ENCODE measurements at places on chromosomes 11 and 22.
A peak's percentile ranks its signal among the peaks of the same experiment; 100 is the strongest.

GRCh38 chr11:77959434-77959833 is 35.0 kb downstream of the INTS4 start:
- DNase-seq: no peak

GRCh38 chr11:28834877-28835276 is 726.7 kb downstream of the METTL15 start:
- DNase-seq: no peak

- DNase-seq: no peak
These were observed 36.4 kb downstream of the DKK3 start for GRCh38 chr11:11971906-11972547.

DNA sequence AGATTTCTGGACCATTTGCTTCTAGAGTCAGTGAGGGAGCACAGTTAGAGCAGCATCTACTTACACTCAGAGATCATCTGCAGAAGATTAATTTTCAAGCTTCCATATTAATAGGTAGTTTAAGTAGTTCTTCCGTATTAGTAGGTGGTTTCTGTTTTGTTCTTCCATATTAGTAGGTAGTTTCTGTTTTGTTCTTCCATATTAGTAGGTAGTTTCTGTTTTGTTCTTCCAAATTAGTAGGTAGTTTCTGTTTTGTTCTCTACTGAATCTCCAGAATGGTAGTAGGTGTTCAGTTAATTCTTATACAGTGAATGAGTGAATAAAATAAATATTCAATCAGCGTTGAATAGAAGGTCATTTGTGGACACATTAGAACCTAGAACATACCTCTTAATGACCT is 175.7 kb downstream of the TMEM135 start:
- no peak for DNase-seq

GRCh38 chr11:82012276-82012675 is 721.4 kb downstream of the FAM181B start:
- DNase-seq: no peak

- DNase-seq: no peak
These were observed 4.7 kb upstream of the CRKL start for GRCh38 chr22:20912494-20912893.

- DNase-seq: no peak
These were observed 2.6 kb downstream of the TH start for GRCh38 chr11:2169005-2169378.

DNA sequence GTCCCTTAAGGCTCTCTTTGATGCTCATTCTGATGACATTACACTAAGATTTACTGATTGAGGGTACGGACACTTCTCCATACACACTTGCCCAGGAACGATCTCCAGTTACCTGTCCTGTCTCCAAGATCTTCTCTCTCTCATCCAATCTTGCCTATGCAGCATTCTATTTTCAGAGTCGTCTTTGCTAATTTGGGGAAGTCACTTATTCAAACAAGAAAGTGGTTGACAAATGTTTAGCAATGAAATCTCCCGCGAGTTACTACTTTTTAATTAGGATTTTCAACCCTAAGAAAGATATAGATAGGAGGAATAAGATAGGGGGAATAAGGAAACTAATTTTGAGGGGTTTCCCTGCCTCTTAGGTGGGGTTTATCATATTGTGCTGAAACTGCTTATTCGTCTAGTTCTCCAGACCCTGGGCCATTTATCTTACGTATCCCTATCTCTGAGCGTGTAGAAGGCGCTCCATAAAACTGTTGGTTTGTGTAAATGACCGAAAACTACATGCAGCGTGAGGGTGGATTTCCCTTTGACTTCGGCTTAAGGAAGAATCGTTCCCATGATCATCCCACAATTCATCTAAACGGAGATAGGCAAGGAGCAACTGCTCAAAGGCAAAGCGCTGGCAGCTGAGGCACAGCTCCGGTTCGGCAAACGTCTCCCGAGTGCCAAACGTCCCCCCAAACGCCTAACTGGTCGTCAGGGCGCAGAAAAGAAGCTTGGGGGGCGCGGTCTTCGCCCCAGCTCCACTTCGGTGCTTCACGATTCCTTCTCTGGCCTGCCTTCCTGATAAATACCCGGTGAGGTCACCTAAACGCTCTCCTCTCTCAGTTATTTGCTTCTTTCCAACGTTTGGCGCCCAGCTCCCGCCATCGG is 804 bp downstream of the APIP start:
- DNase-seq: peak; percentile 58

DNA sequence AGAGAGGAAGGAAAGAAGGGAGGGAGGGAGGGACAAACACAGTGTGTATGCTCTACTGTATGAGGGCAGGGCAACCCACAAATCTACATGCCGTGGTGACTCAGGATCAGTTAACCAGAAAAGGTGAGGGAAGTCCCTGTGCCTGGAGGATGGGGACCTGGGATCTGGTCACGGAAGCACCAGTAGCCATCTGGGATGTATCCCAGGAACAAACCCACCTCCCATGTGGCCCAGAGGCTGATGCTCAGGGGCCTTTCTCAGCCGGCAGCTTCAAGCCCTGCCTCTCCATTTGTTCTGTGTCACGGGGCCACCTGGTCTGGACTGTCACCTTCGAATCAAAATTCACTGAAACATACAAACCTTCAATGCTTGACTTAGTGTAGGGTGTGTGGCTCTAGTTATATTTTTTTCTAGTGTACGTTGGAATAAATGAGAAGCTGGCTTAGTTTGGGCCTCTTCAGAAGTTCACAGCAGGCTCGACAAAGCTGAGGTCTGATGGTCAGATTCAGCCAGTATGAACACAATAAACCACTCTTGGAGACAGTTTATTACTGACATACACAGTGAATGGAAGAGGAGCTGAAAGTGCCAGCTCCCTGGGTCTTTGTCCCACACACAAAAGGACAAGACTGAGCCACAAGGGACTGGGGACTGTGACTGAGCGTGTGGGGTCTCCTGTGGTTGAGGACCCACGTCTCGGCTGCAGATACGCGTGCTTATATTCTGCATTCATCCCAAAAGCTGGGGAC is 23.5 kb upstream of the RTL6 start:
- DNase-seq: no peak

GRCh38 chr11:122513328-122513727 is 142.2 kb upstream of the UBASH3B start:
- peak; percentile 34 for DNase-seq

- no peak for DNase-seq
These were observed 46.5 kb downstream of the PISD start for GRCh38 chr22:31615491-31615860.

DNA sequence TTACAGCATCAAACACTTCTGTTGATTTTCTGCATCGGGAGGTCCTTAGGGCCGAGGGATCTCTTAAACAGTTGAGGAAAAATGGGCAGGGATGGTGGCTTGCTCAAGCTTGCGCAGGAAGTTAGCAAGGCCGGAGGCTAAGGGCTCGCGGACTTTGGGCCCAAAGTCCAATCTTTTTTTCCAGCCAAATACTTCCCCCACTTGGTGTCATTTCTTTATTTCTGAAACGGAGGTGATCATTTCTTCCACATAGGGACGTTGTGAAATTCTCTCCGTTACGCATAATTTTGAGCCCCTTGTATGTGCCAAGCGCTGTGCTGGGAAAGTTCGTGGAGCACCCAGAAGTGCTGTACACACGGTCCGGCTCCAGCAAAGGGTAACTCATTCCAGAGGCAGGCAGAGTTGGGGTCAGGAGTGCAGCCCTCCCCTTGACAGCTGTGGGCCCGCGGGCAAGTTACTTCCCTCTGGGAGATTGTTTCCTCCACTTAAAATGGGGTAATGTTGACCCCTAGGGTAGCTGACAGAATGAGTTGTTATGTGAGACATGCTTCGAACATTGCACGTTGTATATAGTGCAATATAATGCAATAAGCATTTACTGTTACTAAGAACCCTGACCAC is 809 bp downstream of the MIEF1 start:
- no peak for DNase-seq

DNA sequence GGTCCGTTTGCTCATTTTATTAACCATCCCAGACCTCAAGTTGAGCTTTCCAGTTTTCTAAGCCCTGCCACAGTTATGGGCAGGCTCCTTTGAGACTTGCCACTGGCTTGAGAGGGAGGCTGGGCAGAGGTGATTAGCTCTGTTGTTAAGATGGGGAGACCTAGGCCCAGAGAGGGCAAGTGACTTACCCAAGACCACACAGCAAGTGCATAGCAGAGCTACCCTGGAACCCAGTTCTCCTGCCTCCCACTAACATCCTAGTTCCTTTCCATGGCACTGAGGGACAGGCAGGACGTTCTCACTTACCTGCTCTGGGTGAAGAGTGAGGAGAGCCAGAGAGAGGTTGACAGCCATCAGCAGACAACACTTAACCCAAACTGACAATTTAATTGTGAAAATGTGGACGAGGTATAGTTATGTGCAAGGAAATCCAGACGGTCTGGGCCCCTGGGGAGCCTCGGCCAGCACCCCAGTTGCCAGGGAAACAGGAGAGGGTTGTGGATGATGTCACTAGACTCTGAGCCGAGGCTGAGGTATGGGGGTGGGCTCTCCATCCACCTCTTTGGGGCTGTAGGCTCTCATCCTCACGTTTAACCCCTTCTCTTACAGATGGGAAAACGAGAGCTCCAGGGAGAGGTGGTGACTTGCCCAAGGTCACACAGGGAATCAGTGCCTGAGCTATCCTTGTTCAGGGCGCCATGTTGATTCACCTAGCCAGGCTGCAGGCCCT is 12.3 kb upstream of the WNT11 start:
- no peak for DNase-seq

DNA sequence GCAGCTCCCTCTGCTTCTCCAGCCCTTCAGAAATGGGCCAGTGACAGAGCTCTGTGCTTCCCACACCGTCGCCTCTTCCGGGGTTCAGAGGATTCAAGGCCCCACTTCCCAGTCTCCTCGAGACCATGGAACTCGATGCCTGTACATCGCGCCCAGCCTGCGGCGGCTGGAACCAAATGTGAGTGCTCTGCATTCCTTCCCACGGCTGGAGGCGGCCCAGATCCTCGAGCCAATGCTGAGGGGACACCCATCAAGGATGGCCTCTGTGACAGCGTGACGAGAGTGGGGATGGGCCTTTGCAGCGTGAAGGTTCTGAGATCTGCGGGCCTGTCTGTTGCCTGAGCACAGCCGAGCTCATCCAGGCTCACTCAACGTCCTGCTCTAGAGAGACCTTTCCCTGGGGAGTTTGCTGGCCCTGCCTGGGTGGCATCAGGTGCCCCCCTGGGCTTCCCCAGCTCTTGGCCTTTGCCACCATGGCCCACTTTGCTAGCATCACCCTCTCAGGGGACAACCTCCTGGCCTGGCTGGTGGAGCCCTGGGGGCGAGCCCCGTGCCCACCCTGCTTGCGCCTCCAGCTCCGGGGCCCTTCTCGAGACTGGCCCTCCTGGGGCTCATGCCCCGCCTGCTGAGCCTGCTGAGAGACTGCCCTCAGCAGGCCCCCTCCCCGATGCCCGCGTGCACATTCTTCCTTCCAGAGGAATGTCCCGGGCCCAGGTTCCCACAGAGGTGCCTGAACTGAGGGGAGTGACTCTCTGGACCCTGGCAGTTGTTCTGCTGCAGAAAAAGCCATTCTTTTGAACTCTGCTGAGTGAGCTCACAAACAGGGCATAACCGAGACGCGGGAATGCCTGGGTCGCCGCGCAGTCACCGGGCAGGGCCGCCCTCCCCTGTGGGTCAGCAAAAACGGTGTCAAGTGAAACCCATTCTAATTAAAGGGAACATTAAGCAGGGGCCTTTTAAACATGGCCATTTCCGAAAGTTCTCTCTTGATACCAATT is 7.3 kb upstream of the MYEOV start:
- no peak for DNase-seq

DNA sequence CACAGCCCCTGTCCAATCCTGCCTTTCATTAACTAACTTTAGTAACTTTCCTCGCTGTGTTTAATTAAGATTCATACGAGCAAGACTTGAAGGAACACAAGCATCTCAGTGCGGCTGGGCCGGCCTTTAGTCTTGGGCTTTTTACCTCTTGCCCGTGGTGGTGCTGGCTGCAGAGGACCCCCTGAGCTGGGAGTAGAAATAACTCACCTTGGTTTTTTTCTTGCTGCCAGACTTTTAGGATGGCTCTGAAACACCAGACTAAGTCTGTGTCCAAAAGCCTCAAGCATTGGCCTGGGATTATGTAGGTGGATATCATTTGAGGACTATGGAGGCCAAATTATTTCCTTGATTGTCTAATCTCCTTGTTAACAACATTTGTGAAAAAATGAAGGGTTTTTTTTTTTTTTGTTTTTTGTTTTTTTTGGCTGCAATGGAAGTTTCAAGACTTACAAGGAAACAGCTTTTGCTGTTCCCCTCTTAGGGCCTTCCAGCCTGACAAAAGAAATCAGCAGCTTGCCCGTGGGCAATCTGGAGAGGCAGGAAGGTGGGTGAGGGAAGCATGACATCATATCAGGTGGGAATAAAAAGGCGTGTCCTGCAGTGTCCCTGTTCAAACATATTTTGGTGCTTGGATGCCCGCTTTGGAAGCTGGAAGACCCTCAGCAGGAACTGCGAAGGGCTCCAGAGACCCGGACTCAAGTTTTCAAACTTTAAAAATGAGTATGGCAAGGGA is 44.0 kb downstream of the SMIM38 start:
- DNase-seq: no peak

GRCh38 chr11:46827995-46828394 is 18.1 kb downstream of the CKAP5 start:
- no peak for DNase-seq

GRCh38 chr22:17633217-17633997 is 4.9 kb upstream of the ATP6V1E1 start:
- DNase-seq: no peak

GRCh38 chr11:111465400-111465799 is 46.8 kb downstream of the BTG4 start:
- DNase-seq: no peak

GRCh38 chr11:680476-680875 is 14.5 kb downstream of the DEAF1 start:
- DNase-seq: no peak

DNA sequence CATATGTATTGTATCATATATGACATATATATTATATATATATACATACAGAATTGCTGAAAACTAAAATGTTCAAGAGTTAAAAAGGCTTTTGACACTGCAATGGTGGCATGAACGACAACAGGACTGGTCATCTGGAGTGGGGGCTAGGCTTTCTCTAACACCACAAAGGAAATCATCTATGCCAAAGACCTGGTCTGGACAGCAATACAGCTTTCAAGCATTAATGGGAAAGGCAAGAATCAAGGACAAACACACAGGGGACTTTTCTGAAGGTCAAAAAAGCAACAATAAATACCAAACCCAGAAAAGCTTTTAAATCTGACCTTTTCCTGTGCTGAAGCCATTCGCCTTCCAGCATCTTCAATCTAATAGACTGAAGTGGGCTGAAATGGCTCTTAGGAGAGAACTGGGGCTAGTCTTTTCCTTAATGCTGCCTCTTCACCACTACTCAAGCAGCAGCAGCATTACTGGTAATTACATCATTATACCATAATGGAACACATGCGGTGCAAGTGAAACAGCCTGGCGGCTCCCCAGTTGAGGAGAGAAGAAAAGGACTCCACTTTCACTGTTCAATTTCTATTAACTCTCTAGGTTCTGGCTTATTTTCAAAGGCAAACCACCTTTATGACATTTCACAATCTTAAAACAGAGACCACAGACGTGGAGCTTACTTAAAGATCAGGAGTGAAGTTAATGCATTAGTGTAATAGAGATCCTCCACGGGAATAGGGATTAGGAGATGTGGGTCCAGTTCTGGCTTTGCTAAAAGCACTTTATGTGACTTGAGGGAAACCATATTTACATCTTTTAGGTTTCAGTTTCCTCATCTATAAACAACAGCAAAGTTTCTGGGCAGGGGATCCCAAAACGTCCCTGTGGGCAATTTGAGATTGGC is 63.0 kb downstream of the GAB2 start:
- no peak for DNase-seq

- no peak for DNase-seq
These were observed 872 bp downstream of the TMA7B start for GRCh38 chr22:39960791-39961746.

GRCh38 chr11:130645164-130645842 is 196.9 kb downstream of the ADAMTS15 start:
- DNase-seq: no peak

- no peak for DNase-seq
These were observed 11.4 kb downstream of the PACS1 start for GRCh38 chr11:66081505-66081904.

Measured in spinal cord (tissue), 10 donors.